ENCODE measurements at places on chromosomes 1 and 21.

- H3K4me1 ChIP-seq: no peaks in the 10 kb centered on the region
- no peaks in the 10 kb centered on the region for H3K27me3 ChIP-seq
- H3K27ac ChIP-seq: no peak overlapping the region
- no peak for DNase-seq
- no peak overlapping the region for H3K4me3 ChIP-seq
Measured at GRCh38 chr1:198199105-198199504, 42.3 kb downstream of the NEK7 start.

DNA sequence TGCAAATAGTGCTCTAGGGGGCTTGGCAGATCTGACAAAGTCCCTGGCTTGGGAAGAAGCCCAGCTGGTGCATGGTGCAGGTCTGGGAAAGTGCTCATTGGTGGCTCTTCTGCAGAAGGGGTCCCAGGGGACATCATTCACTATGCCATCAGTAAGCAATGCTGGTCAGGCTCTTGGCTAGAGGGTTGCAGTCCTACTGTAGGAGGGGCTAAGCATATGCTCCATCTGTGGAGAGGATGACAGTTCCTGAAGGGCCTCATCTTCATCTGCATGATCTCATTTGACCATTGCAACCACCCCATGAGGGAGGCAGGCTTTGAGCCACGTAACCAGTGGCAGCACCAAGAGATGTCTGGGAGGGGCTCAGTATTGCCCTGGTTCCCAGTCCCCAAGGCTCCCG, 31.5 kb upstream of the VASH2 start:
- H3K4me3 ChIP-seq: no peak overlapping the region
- no peaks in the 10 kb centered on the region for H3K27me3 ChIP-seq
- no peak overlapping the region for H3K27ac ChIP-seq
- H3K36me3 ChIP-seq: no peaks in the 10 kb centered on the region

- no peaks in the 10 kb centered on the region for H3K27me3 ChIP-seq
- peak overlapping the region; percentile 34 for H3K4me3 ChIP-seq
Measured at GRCh38 chr21:46661211-46661625, 25.7 kb downstream of the PRMT2 start.

DNA sequence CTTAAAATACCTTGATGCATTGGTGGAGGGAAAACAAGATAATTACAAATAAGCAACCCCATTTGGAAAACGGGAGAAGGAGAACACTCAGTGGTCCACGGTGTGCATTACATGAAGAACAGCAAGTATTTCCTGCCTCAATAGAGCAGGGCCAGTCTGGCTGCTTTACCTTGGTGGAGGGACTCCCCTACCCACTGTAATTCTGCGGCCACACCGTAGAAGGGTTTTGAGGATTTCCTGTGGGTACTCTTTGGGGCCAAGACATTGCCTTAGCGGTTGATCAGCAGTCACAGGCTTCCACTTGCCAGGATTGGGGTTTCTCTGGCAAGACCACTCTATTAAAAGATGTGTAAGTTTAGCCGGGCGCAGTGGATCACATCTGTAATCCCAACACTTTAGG, 16.3 kb upstream of the TMEM54 start:
- H3K4me3 ChIP-seq: no peak overlapping the region
- DNase-seq: no peak
- H3K36me3 ChIP-seq: no peaks in the 10 kb centered on the region
- H3K27me3 ChIP-seq: no peaks in the 10 kb centered on the region

- H3K4me1 ChIP-seq: peaks cover 51% of the 10 kb centered on the region
- peak overlapping the region; percentile 75 for H3K27ac ChIP-seq
- peaks cover 4% of the 10 kb centered on the region for H3K36me3 ChIP-seq
- H3K4me3 ChIP-seq: peak overlapping the region; percentile 18
- H3K27me3 ChIP-seq: no peaks in the 10 kb centered on the region
Measured at GRCh38 chr1:1306070-1306660, 1.6 kb downstream of the ACAP3 start.

GRCh38 chr1:171935664-171936063, 94.4 kb downstream of the DNM3 start:
- no peak overlapping the region for H3K27ac ChIP-seq
- no peak for DNase-seq
- no peak overlapping the region for H3K4me3 ChIP-seq
- H3K4me1 ChIP-seq: no peaks in the 10 kb centered on the region
- no peaks in the 10 kb centered on the region for H3K27me3 ChIP-seq
- no peaks in the 10 kb centered on the region for H3K36me3 ChIP-seq

Measured in right atrium auricular region (tissue), 2 donors.